Activated CD8-positive, alpha-beta memory T cell treated with anti-CD3 and anti-CD28 coated beads for 1 hour (primary cell): ENCODE measurements at places on chromosomes 3 and 15.

- DNase-seq: no peak
These were observed 112.6 kb downstream of the SLC49A4 start for GRCh38 chr3:122907471-122907870.

GRCh38 chr15:75732809-75733451 is 20.3 kb upstream of the CSPG4 start:
- DNase-seq: no peak

DNA sequence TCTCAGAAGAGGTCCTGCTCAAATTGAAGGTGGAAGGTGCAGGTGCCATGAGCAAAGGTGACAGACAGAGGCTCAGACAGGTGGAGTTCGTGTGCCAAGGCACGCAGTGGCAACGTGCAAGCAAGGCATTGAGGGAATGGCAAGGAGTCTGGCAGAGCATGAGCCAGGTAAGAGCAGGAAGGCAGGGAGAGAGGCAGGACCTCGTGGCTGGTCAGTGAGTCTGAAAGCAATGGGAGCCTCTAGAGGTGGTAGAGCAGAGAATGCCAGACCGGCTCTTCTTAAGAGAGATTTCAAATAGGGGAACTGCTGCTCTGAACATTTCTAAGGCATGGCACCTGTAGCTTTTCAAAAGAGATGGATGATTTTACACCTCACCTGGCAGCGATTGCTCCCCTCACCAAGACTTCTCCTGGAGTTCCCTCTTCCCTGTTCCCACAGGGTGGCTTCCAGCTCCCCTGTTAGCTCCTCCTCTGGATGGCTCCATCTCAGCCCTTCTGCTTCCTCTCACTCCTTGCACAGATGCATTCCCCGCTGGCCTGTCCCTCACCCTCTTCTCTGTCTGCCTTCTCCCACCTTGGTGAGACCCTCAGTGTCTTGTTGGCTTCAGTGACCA is 2.7 kb downstream of the MYO5C start:
- DNase-seq: no peak

DNA sequence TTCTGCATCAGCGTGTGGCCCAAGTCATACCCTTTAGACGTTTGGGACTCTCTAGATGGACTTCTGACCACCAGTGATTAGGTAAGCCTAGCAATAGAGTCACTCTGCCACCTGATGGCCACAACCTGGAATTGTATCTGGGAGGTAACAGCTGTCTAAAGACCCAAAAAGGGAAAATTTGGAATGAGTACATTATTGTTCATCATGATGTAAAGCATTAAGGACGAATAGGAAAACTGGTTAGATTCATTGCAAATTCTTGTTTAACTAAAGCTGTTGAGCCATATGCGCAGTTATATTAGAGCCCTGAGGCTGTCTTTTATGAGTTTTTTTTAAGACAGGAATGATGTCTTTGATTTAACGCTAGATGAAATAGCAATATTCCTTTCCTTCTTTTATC is 63.6 kb downstream of the FAM81A start:
- DNase-seq: no peak

DNA sequence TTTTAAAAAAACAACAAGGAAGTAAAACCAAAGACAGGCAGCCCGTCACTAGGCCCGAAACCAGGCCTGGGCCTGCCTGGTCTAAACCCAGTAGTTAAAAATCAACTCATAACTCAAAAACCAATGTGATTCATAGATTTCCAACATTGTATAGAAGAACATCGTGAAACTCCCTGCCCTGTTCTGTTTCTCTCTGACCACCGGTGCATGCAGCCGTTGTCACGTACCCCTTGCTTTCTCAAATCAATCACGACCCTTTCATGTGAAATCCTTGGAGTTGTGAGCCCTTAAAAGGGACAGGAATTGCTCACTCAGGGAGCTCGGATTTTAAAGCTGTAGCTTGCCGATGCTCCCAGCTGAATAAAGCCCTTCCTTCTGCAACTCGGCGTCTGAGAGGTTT is 89.5 kb downstream of the DCLK3 start:
- DNase-seq: no peak

- no peak for DNase-seq
These were observed 5.5 kb upstream of the ARID3B start for GRCh38 chr15:74535388-74536084.

DNA sequence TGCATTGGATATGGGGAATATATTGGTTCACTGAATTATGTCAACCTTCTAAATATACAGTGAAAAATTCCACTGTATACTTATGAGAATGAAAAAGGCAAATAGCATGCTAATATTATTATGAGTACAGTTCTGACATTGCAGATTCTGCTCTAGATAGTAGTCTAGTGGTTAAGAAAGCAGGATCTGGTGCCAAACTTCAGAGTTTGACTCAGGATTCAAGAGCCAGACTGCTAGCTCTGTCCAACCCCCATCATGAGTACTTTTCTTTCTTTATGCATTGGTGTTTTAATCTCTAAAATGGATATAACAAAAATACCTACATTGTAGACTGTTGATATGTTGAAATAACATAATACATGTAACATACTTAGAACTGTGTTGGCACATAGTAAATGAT is 57.3 kb upstream of the PLSCR4 start:
- no peak for DNase-seq

GRCh38 chr3:9105421-9105820 is 142.1 kb upstream of the RAD18 start:
- no peak for DNase-seq

DNA sequence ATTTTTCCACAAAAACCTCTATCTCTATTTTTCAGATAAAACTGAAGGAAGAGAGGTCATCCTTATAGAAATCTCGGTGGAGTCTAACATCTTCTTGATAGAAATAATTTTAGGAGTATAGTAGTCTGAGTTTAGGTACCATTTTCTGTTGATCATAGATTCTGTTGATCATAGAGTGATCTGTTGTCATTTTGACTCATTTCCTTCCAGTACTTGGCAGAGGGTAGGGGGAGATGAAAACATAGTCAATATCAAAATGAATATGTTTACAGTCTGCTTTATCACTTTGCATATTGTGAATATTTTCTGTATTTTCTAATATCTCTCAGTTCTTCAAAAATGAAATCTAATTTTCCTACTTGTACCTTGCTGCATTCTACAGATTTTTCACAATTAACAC is 353.4 kb downstream of the FEZF2 start:
- no peak for DNase-seq

DNA sequence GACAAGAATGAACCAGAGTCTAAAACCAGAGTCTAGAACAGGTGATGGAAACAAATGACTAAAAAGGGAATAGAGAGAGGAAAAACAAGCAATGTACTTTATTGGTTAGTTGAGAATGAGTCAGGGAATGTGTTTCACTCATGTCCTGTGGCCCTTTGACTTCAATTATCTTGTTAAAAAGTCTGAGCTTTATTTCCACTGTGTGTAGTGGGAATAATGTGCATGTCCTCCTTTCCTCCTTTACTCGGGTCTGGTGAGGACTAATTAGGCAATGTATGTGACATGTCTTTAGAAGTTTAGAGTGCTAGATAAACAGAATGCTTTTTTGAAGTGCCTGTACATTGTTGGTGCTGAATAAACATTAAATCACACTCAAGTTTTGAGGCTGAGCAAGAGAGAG is 21.3 kb downstream of the LSAMP start:
- no peak for DNase-seq

- DNase-seq: no peak
These were observed 208.4 kb downstream of the PLOD2 start for GRCh38 chr3:145952536-145952935.

DNA sequence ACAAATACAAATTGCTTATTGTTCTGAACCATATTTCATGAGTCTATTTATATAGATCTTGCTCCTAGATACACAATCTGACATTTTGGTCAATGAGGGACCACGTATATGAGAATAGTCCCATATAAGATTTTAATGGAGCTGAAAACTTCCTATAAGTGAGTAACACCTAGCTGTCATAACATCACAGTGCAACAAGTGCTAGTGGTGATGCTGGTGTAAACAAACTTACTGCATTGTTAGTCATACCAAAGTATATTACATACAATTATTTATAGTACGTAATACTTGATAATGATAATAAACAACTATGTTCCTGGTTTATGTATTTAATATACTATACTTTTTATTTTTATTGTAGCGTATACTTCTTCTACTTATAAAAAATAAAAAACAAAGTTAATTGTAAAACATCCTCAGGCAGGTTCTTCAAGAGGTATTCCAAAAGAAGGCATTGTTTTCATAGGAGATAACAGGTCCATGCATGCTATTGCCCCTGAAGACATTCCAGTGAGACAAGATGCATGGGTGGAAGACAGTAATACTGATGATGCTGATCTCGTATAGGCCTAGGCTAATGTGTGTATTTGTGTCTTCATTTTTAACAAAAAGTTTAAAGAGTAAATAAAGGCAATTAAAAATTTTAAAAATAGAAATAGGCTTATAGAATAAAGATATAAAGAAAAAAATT is 46.8 kb upstream of the NAALADL2 start:
- no peak for DNase-seq

DNA sequence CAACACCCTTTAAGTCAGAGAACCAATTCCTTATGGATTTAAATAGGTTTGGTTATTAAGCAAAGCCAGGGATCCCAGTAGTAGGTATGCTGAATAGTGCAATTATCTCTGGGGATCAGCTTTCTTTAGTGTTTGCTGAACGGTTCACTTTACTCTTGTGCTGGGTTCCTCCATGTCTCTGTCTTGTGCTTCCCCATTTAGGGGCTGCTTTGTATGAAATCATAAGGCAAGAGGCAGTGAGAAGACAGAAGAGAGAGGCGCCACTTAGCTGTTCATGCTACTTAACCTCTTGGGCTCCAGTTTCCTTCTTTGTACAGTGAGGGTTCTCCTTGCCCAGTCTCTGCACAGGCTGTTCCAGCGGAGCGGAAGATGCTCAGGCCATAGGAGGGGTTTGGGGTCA is 3.5 kb downstream of the ST6GAL1 start:
- DNase-seq: no peak

DNA sequence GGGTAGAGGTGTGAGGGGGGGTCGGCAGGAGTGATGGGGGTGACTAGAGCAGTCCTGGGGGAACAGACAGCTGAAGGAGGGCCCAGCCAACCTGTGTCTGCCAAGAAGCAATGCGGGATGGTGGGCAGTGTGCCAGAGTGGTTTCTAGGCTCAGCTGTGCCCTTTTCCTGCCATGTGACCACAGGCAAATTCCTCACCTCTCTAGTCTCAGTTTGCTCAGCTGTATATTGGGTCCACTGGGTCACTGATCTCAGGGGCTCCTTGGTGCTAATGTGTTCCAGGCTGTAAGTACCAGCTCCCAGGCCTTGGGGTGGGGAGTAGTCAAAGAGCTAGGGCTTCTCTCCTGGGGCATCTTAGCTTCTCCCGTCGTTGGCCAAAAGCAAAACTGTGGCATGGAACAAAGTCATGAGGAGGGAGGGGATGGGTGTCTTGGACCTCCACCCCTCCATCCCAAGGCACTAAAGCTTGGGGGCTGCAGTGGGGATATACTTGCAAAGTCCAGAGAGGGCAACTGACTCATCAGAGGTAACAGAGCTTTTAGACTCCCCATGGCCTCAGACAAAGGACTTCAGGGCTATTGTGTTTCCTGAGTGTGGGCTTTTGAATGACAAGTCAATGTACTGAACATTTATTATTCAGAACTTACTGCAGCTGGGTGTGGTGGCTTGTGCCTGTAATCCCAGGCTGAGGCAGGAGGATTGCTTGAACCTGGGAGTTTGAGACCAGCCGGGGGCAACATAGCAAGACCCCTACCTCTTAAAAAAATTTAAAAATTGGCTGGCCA is 20.9 kb downstream of the SMAD6 start:
- no peak for DNase-seq

- no peak for DNase-seq
These were observed 55.2 kb downstream of the KLHL6 start for GRCh38 chr3:183500319-183500718.

DNA sequence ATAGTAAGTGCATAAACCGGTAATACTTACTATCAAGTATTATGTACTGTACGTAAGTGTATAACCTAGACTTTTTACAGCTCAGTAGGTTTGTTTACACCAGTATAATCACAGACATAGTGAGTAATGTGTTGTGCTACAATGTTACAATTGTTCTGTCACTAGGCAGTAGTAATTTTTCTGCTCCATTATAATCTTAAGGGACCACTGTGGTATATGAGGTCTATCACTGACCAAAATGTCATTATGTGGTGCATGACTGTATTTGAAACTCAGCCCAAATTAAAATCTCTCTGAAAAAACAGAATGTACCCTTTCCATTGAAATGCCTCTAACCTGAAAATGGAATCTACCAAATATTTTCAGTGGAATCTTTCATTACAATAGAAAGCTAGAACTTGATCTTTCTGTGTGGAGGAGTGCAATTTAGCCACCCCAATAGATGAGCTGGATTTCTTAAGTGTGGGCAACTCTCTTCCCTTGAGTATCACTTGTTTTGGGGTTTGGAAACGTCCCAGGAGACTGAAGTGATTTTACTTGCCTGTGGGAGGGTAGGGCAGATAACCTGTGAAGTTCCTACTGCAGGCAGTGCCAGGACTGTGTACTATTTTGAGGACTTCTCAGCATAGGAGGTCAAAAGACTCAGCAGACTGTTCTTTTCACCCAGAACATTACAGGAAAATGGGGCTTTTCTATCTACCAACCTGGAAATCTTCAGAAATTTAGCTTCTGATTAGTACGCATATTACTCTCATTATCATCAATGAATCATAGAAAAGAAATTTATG is 50.9 kb downstream of the FAM98B start:
- no peak for DNase-seq

DNA sequence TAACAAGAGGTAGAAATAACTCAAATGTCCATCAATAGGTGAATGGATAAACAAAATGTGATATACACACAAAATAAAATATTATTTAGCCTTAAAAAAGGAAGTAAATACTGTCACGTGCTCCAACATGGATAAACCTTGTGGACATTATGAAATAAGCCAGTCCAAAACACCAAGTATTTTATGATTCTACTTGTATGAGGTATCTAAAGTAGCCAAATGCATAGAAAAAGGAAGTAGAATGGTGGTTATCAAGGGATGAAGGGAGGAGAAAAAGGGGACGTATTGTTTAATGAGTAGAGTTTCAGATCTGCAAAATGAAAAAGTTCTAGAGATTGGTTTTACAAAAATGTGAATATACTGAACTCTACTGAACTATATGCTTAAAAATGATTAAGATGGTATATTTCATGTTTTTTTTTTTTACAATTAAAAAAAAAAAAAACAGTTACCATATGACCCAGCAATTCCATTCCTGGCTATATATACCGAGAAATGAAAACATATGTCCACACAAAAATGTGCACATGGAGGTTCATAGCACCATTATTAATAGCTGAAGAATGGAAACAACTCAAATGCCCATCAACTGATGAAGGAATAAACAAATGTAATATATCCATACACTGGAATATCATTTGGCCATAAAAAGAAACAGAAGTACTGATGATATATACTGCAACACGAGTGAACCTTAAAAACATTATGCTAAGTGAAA is 29.1 kb upstream of the MAP6D1 start:
- DNase-seq: no peak

DNA sequence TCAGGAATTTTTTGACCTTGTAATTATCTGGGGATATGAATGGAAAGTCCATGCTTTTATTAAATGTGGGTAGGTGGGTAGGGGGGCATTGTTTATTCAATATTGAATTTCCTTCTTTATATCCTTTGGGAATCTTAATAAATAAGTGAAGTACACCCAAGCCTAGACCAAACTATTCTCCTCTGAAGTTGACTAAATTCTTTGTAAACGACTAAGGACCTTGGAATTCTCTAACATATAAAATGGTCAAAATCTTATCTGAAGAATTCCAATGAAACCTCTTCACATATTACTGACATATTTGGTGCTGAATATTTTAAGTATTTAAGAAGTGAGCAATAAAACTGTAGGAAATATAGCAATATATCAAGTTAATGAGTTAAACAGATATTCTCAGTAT is 1432.1 kb upstream of the GBE1 start:
- DNase-seq: no peak

GRCh38 chr3:42226470-42227425 is 39.2 kb downstream of the CCK start:
- no peak for DNase-seq

- DNase-seq: no peak
These were observed 132.3 kb upstream of the ABHD17C start for GRCh38 chr15:80562846-80563245.
